Stimulated activated CD8-positive, alpha-beta memory T cell treated with anti-CD3 and anti-CD28 coated beads, Interleukin-4, amount 100 ng/mL, for 24 hours (primary cell): ENCODE measurements at places on chromosomes 13 and 19.

- DNase-seq: no peak
Observed at GRCh38 chr19:9842834-9843625, 7.9 kb downstream of the PIN1 start.

DNA sequence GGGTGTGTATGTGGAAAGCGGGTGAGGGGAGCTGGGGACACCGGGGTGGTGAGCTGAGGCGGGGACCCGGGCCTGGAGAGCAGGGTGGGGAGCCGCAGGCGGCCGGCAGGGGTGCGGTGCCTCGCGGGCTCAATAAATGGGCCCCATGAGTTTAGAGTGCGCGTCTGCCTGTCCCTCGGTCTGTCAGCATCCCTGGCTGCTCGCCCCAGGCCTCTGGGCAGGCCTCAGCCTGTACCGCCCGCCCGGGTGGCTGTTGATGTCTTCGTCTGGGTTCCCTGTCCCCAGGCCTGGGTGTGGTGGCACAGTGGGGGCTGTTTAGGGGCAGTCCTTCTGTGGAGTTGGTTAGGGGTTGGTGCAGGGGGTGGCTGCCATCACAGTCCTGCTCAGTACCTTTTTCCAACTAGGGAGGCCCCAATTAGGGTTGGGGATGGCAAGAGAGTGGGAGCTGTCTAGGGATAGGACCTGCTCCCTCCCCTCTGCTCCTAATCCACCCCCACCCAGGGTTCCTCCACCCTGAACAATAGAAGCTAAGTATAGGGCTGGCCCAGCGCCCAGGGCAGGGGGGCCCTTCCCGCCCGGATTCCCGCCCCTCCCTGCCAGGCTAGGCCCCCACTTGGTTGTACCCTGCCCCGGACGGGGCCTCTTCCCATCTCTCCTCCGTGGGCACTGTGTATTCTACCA is 12.2 kb downstream of the CIC start:
- DNase-seq: no peak

- DNase-seq: no peak
Observed at GRCh38 chr13:33757713-33758112, 60.2 kb upstream of the RFC3 start.

DNA sequence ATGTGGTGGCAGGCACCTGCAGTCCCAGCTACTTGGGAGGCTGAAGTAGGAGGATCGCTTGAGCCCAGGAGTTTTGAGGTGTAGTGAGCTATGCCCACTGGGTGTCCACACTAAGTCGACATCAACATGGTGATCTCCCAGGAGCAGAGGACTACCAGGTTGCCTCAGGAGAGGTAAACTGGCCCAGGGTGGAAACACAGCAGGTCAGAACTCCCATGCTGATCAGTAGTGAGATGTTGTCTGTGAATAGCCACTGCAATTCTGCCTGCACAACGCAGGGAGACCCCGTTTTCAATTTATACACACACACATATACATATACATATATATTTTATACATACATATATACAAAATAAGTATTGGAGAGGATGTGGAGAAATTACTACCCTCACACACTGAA is 2.1 kb upstream of the ZNF224 start:
- DNase-seq: no peak

DNA sequence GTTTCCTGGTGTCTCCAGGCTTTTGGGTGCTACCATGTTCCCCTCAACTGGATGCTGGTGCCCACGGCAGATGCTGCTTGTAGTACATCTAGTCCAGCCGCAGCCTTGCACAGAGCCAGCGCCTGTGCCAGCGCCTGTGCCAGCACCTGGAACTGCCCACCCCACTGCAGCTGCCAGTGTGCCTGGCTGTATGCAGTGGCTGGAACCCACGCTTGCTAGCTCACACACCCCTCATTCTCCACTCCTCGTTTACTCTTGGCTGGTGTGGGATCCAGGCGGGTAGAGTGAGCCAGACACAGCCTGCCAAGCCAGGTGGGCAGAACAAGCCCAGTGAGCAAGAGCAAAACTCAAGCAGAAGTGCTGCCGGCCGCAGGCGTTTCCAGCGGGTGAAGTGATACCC is 428.6 kb downstream of the SLITRK1 start:
- DNase-seq: no peak

GRCh38 chr13:84659359-84659661 is 777.0 kb upstream of the SLITRK1 start:
- no peak for DNase-seq

DNA sequence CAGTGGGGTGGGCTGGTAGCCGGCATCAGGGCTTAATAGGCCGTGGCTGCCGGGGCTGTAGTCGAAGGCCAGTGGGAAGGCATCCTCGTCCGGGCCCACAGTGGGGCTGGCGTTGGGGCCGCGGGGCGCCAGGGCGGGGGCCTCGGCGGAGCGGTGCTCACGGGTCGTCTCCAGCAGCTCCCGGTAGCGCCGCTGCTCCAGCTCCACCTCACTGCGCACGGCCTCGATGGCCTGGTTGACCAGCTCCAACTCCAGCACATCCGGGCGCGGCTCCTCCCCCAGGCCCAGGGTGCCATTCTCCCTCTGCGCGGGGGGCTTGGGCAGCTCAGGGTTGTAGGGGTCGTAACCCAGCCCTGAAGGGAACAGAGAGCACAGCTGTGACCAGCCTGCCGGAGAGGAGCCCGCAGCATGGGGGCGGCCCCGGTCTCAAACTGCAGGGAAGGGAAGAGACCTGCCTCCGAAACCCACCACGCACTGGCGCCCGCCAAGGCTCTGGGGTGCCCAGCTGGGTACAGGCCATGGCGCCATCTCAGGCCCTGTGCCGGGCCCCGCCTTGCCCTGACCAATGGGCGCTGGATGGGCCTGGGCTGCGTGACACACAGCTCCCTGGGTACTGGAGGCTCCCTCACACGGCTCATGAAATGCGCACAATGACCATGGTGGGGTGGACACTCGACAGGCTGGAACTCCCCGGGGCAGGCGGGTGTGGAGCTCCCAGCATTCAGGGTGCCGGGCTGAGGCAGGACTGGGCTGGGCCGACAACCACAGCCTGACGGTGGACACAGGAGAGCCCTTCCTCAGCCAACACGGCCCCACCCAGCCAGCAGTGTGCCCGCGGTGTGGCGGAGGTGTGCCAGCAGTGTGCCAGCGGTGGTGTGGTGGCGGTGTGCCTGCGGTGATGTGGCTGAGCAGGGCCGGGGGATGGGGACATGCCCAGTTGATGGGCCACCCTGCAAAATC is 16.5 kb upstream of the ATP8B3 start:
- DNase-seq: no peak

GRCh38 chr13:27489456-27489855 is 39.1 kb upstream of the MTIF3 start:
- DNase-seq: no peak

DNA sequence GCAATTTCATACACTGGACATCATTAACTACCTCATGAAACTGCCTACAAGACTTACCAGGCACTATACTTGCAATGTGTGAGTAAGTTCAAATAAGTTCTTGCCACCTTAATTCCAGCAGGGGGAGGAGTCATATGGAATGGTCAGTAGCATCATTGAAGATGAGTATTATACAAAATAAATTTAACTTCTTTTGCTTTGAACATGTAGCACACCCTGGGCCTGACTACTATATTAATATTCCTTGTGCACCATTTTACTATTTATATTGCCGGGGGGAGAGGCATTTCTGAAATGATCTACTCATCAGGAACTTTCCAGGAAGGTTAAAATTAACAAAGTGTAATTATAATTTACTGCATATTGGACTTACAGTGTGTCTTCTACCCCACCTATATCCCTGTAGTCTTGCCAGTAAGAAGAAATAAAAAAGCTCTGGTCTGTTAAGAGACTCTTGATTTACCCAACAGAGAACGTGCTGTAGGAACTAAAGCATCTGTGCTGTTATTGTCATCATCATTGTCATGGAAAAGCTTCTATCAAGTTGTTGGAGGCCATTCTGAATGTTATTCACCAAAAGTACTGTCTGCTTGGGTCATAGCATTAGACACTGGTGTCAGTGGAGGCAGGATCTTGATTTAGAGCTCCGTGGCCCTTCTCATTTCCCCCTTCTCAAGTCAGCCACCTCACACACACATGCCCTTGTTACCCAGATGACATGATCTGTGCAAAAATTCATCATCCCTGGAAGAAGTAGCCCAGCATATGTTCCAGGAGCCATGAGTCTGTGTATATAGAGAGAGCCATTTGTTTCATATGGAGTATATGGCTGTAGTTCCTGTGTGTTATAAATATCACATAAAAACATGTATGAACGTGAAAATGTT is 147.1 kb downstream of the MTUS2 start:
- DNase-seq: no peak
